ENCODE measurements at places on chromosomes 7 and 10.

DNA sequence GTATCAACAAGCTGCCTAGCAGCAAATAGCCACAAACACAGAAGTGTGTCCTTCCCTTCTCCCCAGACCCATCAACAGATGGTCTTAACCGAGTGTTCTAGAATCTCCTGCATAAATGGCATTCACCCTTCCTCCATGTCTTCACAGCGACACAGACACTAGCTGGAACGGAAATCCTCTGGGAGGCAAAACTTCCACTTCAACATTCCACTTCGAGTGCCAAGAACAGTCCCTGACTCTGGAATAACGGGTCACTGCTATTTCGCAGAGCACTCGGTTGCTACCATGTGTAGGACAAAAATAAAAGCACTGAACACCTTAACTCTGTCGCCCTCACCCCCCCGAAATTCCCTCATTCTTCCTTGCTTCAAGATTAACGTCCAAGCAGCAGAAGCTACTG, 65.1 kb downstream of the SFMBT2 start:
- DNase-seq = no peak

- DNase-seq = no peak
These were observed 47.4 kb upstream of the CFAP46 start for GRCh38 chr10:132989476-132990415.

DNA sequence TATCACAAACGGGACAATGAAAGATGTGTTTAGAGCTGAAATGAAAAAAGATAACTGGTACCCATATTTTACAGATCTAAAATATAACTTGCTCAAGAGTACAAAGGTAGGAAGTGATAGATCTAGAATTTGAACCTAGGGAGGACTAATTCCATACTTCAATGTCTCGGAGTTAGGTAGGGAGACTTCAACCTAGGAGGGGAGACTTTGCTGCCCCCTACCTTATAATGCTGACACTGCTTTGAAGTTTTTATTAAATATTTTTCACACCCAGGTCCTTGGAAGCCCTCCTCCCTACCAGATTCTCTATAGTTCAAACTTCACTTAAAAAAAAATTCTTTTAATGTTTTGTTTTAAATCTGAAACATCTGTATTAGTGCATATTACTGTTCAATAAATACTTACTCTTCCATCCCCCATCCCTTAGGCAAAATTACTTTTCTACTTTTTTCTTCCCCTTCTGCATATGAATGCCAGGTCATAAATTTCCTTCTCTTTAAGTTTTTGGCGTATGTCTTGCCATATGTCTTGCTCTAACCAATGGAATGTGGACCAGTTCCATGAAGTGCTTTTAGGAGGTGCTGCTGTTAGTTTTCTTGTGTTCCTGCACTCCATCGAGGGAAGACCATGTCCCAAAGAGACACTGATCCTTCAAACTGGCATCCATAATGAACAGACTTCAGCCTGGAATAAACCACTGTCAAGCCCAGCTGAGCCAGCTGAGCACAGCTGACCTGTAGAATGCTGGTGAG, 57.8 kb downstream of the MICU1 start:
- DNase-seq = no peak

- no peak for DNase-seq
These were observed 18.8 kb upstream of the INSIG1 start for GRCh38 chr7:155278921-155279320.

DNA sequence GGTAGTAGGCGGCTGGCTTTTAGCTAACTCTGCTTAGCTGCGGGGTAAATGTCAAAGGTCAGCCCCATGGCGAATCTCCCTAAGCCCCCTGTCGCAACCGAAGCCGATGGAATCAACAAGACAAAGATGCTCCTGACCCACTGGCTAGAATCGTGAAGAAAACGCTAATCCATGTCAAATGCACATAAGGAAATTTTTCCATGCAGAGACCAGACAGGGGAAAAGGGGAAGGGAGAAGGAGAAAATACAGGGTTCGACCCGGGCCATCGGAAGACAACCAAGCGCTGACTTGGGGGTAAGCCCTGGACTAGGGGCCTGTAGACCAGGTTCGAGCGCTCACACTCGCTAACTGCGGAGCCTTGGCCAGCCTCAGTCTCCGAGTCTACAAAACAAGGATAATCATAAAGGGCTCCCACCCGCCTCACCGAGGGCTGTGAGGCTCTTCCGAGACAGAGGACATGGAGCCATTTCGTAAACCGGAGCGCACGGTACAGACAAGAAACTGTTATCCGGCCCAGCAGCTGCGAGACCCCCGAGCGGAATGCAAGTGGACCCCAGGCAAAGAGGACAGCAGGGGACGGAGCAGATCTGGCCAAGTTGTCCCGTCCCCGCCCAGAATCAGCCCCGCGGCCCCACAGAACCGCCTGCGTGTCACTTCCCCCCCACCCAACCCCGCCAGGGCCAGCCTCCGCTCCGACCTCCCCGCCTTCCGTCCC, 507 bp downstream of the SAR1A start:
- no peak for DNase-seq

DNA sequence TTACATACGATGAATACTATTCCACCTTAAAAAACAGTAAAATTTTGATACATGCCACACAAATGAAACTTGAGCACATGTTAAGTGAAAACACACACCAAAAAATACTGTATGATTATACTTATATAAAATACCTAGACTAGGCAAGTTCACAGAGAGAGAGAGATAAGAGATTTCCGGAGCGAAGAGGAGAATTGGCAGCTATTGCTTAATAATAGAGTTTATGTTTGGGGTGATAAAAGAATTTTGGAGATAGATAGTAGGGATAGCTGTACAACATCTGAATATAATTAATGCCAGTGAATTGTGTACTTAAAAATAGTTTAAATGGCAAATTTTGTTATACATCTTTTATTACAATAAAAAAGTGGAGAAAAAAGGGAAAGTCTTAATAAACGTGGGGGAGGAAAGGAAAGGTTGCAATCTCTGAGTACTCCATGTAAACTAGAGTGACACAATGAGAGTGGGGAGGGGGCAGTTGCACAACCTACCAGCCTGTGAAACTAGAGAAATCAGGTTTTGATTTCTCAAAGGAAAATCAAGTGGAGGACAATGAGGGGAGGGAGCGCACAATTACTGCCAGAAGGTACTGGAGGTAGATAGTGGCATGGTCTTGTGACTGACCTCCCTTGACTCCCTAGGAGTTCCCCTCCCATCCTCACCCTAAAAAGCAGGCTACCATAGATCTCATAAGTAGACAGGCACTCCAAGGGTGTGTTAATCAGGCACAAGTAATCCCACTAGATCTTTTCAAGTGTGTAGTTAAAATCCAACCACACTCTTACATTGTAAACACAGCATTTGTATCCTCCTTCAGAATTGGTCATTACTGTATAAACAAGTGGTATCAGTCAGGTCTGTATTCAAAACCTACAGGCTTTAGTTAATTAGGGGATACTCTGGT, 31.6 kb upstream of the ANK3 start:
- no peak for DNase-seq

DNA sequence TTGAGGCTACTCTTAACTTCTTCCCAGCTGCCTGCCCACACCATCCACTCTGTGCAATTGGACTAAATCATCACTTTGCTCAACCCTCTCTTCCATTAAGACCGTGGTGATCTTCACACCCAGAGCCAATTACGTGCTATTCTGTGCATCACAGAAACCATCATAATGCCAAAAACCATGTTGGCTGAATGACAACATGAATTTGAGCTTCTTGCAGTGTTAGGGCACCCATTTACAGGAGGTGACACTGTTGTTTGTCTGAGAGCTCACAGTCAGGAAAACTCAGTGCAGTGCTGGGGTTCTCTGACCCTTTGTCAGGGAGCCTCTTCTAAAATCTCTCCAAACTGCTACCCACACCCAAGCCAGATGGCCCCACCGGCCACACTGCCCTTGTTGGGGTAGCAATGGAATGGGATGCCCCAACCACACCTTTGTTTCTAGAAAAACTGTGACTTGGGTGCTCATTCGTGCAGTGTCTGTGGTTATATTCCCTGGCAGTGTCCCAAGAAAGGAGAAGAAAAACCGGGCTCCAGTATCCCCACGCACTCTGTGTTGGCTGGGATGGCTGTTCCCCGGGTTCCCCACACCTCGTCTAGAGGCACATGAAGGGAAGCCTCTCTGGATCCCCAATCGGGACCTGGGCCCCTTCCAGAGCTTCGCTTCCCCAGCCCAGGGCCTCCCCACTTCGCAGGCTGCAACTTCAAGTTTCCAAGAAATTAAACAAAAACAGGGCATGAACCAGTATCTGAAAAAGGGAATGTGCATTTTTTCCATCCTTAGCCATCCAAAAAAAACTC, 2.0 kb upstream of the TNS3 start:
- no peak for DNase-seq

- no peak for DNase-seq
These were observed 72.6 kb downstream of the JAZF1 start for GRCh38 chr7:28107960-28108359.

DNA sequence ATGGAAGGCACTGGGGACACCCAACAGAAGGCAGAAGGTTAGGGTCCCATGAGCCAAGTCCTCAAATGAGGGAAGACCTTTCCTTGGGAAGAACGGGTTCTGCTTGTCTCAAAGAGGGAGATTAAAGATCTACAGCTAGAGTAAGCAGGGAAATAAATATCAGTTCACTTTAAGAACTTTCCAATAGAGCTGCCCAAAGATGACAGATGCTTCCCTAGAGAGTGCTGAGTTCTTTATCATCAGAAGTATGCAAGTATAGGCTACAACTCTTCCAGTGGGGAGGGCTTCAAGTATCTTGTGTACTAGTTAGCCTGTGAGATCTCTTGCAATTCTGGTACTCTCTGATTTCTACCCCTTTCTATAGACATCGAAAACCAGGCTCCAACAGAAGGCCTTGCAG, 39.4 kb downstream of the EMX2 start:
- no peak for DNase-seq

- no peak for DNase-seq
These were observed 3.2 kb upstream of the ATP6V1F start for GRCh38 chr7:128859232-128860157.

GRCh38 chr7:101119876-101120275, 7.0 kb upstream of the SERPINE1 start:
- no peak for DNase-seq

DNA sequence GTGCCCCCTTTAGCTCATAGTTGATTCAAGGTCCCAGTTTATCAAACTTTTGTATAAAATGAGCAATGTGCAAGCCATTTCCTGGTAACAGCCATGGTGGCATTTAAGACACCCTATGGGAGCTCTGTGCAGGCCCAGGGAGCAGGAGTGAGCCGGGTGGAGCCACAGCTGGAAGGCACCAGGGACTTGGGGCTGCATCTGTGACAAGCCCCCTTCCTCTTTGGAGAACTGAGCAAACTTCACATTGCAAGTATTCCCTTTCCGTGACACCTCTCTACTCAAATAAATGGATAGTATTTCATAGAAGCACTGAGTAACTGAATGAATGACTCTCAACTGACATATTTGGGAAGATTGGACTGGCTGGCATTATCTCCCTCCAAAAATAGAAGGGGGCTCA, 558.7 kb upstream of the FOXK1 start:
- no peak for DNase-seq

- DNase-seq = no peak
These were observed 21.2 kb downstream of the HEPACAM2 start for GRCh38 chr7:93205046-93205445.

DNA sequence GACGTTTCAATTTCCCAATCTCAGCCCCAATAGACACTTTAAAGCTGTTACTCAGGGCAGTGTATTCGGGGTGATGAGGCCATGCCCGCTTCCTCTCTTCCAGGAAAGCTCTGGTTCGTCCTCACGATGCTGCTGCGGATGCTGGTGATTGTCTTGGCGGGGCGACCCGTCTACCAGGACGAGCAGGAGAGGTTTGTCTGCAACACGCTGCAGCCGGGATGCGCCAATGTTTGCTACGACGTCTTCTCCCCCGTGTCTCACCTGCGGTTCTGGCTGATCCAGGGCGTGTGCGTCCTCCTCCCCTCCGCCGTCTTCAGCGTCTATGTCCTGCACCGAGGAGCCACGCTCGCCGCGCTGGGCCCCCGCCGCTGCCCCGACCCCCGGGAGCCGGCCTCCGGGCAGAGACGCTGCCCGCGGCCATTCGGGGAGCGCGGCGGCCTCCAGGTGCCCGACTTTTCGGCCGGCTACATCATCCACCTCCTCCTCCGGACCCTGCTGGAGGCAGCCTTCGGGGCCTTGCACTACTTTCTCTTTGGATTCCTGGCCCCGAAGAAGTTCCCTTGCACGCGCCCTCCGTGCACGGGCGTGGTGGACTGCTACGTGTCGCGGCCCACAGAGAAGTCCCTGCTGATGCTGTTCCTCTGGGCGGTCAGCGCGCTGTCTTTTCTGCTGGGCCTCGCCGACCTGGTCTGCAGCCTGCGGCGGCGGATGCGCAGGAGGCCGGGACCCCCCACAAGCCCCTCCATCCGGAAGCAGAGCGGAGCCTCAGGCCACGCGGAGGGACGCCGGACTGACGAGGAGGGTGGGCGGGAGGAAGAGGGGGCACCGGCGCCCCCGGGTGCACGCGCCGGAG, 2.6 kb downstream of the GJD4 start:
- DNase-seq = no peak

DNA sequence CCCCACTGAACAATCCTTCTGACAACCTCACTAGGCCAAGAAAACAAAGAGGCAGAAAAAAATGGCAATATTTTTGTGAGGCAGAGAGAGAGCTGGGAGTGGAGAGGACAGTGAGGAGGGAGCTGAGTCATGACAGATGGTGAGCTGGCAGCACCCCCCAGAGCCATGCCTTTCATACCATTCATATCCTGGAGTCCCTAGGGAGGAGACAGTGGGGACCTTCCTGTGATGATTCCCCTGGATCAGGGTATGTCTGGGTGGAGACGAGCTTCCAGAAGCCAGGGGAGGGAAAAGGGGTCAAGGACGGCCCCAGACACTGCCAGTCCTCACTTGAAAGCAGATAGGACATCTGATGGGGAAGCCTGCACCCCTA, 160.5 kb downstream of the ADAM12 start:
- DNase-seq = no peak

- DNase-seq = no peak
These were observed 203.4 kb upstream of the GHITM start for GRCh38 chr10:83935911-83936310.

DNA sequence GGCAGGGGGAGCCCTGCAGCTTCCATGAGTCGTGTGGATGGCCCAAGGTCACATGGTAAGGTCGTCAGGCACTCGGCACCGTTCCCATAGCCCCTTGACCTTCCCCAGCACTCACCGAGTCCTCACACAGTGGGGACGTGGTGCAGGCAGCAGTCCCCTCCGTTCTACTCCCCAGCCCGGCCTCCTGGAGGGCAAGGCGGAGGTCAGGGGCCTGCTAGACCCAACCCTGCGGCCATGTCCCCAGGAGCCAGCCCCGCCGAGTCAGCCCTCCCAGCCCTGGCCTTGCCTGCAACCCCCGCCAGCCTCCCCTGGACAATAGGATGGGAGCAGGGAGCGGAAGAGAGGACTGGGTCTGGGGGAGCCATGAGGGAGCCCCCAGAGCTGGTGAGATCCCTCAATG, 65.2 kb downstream of the ELFN1 start:
- no peak for DNase-seq

DNA sequence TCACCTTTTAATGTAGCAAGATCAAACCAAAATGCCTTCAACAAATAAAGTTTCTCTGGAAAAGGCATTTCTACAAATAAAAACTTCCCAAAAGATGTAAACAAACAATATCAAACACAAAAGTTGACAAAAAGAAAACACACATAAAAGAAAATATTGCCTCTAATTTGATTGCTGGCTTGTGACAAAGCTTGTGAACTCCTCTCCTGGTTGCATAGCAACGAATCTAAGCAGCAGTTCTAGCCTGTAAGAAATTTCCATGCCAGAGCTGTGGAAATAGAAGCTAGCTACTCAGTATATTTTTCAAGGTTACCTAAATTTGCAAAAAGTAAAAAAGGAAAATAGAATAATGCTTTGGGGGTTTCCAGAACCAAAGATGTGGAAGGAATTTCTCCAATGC, 173.9 kb upstream of the CDK1 start:
- no peak for DNase-seq

Data from stimulated activated CD4-positive, alpha-beta T cell treated with anti-CD3 and anti-CD28 coated beads, TNF-alpha, amount 100 ng/mL, for 1 hour (primary cell).